ENCODE measurements at places on chromosomes 3 and 15.
A peak's percentile ranks its signal among the peaks of the same experiment; 100 is the strongest.

- no peak for DNase-seq
Observed at GRCh38 chr3:122058294-122058693, 3.1 kb downstream of the CD86 start.

- peak; percentile 45 for DNase-seq
Observed at GRCh38 chr3:108838436-108838835, 15.8 kb downstream of the TRAT1 start.

- no peak for DNase-seq
Observed at GRCh38 chr3:8575364-8576104, 69.1 kb downstream of the SSUH2 start.

DNA sequence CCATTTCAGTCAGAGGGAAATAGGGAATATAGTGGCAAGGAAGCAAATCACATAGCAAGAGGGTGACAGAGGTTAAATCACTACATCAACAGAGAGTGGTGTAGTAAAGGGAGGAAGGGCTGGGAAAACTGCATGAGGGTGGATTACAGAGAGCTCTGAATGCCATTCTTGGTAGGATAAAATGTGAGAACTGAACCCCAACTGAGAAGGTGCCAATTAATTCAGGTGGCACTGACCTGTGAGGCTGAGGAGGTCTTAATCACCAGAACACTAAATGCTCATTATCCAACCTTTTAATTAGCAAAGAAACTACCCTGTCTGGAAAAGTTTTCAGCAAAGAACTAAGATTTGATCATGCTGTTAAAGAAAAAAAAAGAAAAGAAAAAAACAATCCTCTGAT, 202.7 kb downstream of the LRRN1 start:
- DNase-seq: no peak

GRCh38 chr3:142738396-142738795, 14.6 kb downstream of the TRPC1 start:
- no peak for DNase-seq

DNA sequence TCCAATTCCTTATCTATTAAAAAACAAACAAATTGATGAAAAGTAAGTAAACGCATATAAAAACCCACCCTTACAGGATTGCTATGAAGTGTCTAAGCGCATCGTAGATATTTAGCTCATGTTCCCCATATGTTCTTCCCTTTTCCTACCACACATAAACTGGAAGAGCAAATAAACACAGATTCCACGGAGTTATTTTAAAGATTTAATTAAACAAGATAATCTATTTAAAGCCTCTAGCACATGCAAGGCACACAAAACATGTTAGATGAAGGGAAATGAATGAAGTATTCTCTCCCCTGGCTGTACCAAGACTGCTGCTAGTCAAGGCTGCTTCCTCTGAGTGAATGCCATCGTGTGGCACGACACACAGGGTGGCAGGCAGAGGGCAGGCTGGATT, 78.4 kb upstream of the FGF12 start:
- DNase-seq: no peak

DNA sequence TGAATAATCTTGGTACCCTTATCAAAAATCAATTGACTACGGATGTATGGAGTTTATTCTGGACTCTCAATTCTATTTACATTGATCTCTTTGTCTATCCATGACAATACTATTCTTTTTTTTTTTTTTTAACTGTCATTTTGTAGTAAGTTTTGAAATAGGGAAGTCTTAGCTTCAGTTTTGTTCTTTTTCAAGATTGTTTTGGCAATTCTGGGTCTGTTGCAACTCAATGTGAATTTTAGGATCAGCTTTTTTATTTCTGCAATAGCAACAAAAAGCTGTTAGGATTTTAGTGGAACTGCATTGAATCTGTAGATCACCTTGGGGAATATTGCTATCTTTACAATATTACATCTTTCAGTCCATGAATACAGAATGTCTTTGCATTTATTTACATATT, 21.4 kb downstream of the BTLA start:
- no peak for DNase-seq

- peak; percentile 33 for DNase-seq
Observed at GRCh38 chr3:142958707-142959106, 4.8 kb downstream of the PAQR9 start.

GRCh38 chr15:99058421-99058870, 46.4 kb upstream of the SYNM start:
- no peak for DNase-seq

DNA sequence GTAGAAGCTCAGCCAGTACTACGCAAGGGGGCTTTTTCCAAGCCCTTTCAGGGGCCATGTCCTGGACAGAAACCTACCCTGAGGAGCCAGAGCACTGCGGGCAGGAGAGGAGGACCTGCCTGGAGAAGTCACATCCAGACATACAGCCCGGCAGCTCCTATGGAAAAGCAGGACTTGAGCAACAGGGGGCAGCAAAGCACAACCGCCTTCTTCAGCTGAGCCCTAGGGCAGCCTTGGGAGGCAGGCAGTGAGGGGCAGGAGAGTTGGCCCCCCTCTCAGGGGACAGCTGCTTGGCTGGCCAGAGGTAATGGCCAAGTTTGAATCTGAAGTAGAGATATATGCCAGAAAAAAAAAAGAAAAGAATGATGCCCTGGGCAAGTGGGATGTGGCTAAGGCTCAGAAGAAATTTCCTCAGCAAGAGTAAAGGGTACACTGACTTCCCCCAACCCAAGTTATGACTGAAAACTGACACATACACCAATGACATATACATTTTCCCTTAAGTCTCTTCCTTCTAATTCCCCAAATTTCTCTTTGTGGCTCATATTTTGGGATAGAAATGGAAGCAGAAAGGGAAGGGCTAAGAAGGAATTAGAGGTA, 56.9 kb downstream of the CYP19A1 start:
- no peak for DNase-seq

- DNase-seq: no peak
Observed at GRCh38 chr3:79339846-79340245, 428.0 kb downstream of the ROBO1 start.

GRCh38 chr15:47618241-47618640, 99.1 kb upstream of the SEMA6D start:
- DNase-seq: no peak

- DNase-seq: no peak
Observed at GRCh38 chr3:73255609-73256029, 194.2 kb downstream of the EBLN2 start.

DNA sequence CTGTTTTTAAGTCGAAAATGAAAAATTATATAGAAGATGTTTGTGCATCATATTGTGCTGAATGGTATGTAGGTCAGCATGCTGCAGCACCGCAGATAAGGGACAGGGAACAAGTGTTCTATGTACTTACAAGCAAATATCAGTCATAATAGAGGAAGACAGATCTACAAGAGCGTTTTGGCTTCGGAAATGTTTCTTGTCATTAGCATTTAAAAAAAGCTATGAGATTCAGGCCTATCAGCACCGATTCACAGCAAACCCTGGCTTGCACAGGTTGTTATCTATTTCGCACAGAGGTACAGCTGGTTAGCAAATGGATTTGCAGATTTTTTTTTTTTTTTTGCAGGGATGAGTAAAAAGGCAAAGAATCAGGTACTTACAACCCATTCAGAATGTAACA, 204.2 kb upstream of the TBC1D5 start:
- DNase-seq: no peak

- DNase-seq: no peak
Observed at GRCh38 chr3:122727766-122728165, 47.1 kb downstream of the PARP14 start.

GRCh38 chr3:130992344-130992743, 34.3 kb downstream of the ASTE1 start:
- DNase-seq: no peak

GRCh38 chr3:120875989-120876388, 32.0 kb upstream of the STXBP5L start:
- no peak for DNase-seq

DNA sequence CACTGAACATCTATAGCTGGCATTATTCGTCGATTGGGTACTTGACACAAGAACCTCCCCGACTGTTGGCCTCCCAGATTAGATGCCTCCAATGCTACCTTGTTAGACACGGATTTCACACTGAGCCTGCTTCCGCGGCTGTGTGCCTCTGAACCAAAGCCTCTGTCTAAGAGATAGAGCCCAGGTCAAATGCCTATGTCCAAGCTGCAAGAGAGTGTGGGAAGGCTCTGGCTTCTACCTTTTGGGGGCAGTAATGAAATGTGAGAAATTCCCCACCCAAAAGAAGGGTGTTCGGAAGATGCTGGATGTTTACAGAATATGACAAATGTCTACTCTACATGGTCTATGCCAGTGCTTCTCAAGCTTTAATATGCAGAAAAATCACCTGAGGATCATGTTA, 2.0 kb upstream of the RPUSD2 start:
- DNase-seq: no peak

DNA sequence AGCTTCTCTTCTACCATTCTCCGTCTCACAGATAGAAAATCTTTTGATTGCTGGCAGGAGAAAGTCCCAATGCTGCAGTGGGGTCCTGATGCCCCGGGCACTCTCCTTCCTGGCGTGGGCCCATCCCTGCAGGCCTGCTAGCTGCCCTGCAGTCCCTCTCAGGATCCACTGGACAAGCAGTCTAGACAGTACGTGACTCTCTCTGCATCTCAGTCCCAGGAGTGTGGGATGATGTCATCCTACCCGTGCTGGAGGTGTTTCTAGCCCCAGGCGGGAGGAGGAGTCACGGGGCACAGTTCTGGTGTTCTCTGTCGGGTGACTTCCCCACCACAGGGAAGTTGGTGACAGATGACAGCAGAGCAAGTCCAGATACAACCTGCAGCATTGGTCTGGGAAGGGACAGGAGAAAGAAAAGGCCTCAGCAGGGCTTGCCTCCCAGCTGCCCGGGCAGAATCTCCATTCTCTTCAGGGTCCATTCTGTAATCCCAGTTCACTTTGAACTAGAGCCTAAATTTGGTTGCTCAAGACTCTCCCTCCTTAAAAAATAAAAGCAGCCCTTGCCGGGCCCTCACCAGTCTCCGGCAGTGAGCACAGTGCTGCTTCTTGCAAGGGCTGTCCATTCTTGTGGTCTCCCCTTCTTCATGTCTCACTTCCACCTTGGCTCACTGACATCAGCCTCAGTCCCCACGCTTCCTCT, 30.6 kb downstream of the SLC28A1 start:
- DNase-seq: peak; percentile 65

GRCh38 chr15:69628256-69629093, 175.9 kb downstream of the RPLP1 start:
- no peak for DNase-seq

- no peak for DNase-seq
Observed at GRCh38 chr3:172211123-172211522, 171.7 kb downstream of the FNDC3B start.

GRCh38 chr3:77530870-77531269, 491.0 kb downstream of the ROBO2 start:
- no peak for DNase-seq

DNA sequence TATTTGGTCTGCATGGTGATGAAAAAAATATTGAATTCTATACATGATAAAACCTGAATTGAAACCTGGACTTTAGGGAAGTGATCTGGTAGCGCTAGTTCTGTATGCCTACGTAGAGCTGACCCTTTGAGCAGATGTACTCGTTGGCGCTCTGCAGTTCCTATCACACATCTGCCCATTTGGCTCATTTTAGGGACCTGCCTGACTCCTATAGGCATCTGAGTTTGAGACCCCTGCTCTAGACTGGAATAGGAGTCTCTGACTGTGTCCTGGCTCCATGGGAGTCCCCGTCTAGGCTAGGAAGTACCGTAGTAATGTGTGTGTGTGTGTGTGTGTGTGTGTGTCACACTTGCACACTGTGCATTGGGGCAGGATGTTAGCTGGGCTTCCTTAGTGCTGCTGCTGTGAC, 21.2 kb downstream of the STARD5 start:
- DNase-seq: no peak

All from stimulated activated CD4-positive, alpha-beta T cell treated with anti-CD3 and anti-CD28 coated beads, Interleukin-15, amount 100 ng/mL, for 48 hours (primary cell).